ENCODE measurements at places on chromosomes 1 and 21.

- DNase-seq: no peak
These were observed 102.7 kb downstream of the CRYAA start for GRCh38 chr21:43271452-43272020.

DNA sequence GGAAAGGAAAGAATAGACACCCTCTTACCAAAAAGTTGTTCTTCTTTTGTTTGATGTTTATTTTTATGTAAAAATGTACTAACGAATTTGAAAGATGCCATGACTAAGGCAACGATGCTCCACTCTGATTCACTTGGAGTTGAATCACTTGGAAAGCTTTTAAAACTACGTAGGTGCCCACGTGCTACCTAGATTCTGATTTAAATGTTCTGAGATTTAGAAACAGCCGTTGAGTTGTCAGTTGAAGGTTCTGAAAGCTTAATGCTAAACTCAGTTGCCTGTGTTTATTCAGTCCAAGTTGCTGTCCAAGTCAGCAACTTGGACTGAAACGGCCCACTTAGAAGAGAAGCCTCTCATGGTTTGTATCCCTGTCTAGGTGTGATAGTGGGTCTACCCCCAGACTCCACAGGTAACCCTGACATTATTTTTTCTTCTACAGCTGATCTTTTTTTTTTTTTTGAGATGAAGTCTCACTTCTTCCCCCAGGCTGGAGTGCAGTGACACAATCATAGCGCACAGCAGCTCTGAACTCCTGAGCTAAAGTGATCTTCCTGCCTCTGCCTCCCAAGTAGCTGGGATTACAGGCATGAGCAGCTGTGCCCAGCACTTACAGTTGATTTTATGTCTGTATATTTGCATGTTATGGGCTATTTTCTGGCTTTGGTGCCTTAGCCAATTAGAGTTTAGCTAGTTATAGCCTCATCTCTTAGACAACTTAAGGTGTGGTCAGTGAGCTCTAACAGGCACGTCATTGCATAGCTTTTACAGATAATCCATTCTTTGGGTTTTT lies 1.4 kb upstream of the VAMP4 start:
- DNase-seq: no peak

GRCh38 chr21:34857122-34857713 lies 188.4 kb downstream of the CLIC6 start:
- DNase-seq: no peak

GRCh38 chr1:209076688-209077087 lies 506.8 kb upstream of the CAMK1G start:
- no peak for DNase-seq

DNA sequence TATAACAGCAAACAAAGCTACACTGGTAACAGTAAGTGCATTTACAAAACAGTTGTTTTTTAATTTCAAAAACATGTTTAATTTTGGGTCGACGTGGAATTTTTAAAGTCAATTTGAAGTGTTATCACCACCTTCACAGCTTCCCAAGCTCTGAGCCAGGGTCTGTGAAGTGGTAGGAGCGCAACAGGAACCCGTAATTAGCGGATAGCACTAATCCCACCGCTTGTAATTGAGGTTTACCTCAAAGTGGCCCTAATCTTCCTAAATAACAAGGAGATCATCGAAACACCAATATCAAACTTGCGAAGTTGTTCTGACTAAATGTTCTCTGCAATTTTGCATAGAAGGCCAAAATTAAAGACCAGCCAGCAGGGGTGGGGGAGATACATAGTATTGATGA lies 18.8 kb downstream of the LBR start:
- no peak for DNase-seq

- DNase-seq: no peak
These were observed 155.8 kb upstream of the EDN2 start for GRCh38 chr1:41640141-41640751.

GRCh38 chr1:240314845-240315801 lies 223.4 kb downstream of the FMN2 start:
- DNase-seq: no peak

GRCh38 chr1:104125266-104125665 lies 375.6 kb downstream of the AMY1C start:
- no peak for DNase-seq

- DNase-seq: no peak
These were observed 27.5 kb upstream of the KCNA3 start for GRCh38 chr1:110702260-110702659.

- no peak for DNase-seq
These were observed at the start of gene KCNK2 for GRCh38 chr1:215082532-215083382. TSS of gene KCNK2 (plus strand) at chr1:215082737. CDS start at chr1:215083386, 649 bp downstream.

DNA sequence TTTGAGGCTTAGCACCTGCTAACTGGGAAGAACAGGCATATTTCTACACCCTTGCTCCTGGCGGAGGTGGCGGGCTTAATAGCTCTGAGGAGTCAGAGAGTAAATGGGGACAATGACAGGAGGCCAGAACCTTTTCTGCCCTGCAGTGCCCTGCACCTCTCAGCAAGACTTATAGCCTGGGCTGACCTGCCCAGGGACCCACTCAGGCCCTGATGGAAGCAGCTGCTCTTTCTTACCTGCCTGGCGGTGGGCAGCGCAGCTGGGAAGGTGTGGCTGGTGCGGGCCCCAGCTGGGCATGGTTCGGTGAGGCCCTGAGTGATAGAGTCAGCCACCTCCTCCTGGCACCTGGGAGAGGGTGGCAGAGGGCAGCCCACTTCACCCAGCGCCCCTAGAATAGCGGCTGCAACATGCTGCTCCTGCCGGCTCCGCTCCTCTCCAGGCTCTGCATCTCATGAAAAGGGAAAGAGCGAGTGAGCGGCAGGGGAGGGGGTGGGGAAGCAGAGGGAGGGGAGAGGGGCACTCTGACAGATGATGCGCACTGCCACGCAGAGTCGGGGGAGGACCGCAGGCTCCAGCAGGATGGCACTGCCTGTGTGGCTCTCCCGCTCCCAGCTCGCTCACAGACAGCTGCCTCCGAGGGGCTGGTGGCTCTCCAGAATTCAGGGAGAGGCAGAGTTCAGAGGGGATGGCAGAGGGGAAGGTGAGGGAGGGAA lies at the start of gene RGS8:
TSS of gene RGS8 (minus strand) at position 472 of the 713 bp plus-strand sequence. CDS start 14,938 bp downstream, outside the sequence.
- DNase-seq: no peak

DNA sequence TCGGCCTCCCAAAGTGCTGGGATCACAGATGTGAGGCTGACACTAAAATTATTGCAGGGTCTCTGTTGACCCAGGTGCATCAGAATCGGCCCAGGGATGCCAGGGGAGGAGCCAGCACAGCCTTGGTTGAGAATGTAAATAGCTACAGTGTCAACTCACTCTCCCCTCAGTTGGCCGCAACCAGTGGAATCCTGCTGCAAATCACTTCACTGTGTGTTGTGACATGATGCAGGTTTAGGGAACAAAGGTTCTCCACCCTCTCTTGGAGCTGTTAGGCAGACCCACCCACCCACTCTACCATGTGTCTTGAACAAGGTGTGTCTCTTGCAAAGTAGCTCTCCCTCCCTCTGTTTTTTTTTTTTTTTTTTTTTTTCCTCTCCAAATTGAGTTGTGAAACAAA lies 60.5 kb upstream of the SOD1 start:
- DNase-seq: no peak

DNA sequence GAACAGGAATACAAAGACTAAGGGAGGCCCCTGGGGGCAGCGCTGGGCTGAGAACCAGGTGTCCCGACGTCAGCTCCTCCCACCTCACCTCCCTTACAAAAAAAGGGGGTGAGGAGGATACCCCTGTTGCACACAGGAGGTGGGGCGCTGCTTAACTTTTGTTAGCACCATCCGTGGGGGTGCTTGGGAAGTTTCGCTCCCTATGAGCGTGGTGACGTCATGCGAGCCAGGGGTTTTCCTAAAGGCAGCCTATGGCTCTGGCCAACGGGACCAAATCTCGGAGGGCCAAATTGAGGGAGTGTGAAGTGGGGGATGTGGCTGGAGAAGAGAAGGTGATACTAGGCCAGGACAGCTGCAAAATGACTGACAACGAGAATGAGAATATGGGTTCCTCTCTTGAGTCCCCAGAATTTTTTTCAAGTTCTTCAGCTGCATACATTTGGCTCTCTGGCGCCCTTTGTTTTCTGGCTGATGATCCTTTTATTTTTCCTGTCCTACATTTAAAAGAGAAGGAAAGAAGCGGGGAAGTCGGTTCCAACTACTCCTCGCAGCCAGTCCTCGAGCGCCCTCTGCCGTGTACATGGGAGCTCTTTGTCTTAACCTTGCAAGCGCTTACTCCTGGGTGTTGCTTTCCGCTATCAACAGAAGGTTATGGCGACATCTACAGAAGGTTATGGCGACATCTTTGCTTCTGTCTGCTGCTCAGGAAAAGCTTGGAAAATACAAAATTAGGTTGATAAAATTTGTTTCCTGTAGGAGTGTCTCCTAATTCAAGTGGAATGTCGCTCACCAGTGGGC lies 48.0 kb upstream of the ZC3H11B start:
- peak; percentile 17 for DNase-seq

- no peak for DNase-seq
These were observed 10.7 kb upstream of the CCN1 start for GRCh38 chr1:85569737-85570404.

- no peak for DNase-seq
These were observed 17.7 kb downstream of the MORN1 start for GRCh38 chr1:2373551-2374251.

DNA sequence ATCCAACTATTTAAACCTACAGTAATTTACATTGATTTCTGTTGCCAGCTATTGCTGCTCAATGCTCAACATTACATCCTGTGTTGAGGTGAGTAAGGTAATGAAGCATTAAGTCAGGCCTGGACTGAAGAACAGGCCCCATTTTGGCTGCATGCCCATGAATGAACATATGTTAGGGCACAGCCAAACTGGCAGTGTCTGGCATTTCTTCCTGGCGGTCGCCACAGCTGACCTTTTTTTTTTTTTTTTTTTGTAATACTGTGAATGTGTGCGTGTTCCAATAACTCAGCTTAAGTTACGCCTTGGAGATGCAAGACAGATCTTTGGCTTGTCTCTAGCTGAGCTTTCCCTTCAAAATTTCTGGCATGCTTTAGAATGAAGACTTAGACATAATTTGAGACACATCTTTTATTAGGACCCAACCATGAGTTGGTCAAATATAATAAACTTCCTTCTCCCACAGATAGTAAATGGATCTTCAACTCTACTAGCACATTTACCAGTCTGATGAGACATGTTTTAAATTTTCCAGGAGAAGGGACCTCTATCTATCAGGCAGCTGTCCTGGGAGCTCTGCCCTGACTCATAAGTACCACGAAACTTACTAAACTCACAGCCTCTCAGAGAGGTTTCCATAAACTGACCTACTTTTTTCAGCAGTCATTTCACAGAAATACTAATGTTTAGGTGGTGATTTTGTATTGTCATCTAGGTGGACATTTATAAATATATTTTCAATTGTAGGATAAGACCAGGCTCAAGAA lies 341.1 kb upstream of the RUNX1 start:
- DNase-seq: no peak

- DNase-seq: no peak
These were observed 355.0 kb downstream of the SETD4 start for GRCh38 chr21:35705237-35705887.

DNA sequence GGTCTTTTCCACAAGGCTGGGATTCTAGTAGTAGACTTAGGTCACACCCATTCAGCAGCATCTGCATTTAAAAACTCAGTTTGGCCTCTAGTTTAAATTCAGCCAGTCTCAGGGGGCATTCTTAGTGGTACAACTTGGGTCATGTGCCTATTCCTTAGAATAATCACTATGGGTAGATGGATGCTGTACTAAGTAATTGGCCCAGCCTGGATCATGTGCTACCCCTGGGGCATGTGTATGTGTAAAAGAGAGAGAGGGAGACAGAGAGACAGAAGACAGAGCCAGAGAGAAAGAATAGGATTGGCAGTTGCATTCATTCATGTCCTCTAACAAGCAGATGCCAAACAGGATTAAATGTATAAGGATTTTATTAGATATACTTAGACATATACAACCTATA lies 13.6 kb upstream of the SYT14 start:
- DNase-seq: no peak

DNA sequence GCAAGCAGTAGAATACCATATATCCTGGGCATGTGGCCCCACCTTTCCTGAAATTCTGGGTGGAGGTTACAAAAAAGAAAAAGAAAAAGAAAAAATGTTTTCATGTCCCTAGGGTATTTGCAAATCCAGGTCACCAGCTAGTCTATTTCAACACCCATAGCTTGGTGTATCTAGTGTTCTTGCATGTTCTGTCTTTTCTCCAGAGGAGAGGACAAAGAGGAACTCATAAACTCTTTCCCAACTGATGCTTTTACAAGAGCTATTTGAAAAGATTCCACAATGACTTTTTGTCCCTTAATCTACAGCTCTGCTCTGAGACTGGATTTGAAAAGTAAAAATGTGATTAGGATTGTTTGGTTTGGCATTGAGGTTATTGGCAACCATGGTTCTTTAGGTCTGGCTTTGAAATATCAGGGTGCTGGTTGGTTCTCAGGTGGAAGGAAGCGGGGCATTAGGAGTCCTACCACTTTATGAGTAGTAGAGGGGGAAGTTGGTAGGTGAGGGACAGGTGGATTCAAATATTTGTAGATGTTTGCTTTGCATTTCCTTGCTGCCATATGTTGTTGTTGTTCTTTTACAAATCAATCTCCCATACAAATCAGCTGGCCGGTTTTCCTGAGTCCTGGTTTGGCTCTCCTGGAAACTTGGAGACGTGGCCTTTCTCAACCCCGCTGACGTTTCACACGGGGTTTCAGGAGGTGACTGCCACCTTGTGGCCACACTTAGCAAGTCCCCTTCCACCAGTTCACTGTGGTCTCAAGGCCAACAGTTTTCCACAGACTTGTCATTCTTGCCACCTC lies 126.7 kb upstream of the KIAA0040 start:
- DNase-seq: peak; percentile 46

DNA sequence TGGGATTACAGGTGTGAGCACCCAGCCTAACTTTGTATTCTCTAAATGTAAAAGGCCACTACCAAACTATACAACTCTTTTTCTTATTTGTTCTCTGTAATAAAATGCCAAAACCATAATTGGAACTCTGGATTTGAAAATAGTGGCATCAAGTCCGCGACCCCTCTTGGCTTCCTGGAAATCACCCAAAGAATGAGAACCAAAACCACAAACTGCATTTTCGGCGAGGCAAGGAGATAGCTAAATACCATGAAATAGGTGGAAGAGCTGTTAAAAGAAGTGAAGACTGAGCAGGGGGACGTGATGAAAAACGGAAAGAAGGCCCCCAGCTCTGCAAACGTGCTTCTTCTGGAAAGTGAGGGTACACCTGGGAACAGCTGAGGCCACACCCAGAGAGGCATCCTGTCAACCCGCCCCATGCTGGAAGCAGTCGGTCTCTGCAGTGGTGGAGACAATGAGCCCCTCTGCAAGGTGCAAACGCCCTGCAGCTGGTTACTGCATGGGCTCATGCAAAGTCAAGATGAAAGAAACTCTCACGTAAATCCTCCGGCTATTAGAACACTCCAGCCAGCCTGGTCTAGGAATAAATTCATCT lies 22.5 kb downstream of the VPS26C start:
- DNase-seq: no peak

GRCh38 chr21:45257673-45258341 lies 29.9 kb downstream of the POFUT2 start:
- DNase-seq: no peak

- DNase-seq: no peak
These were observed 134.4 kb upstream of the LMO4 start for GRCh38 chr1:87194271-87194774.
